IPS-NIHi11 (cell line): ENCODE measurements at places on chromosomes 5 and 9.

DNA sequence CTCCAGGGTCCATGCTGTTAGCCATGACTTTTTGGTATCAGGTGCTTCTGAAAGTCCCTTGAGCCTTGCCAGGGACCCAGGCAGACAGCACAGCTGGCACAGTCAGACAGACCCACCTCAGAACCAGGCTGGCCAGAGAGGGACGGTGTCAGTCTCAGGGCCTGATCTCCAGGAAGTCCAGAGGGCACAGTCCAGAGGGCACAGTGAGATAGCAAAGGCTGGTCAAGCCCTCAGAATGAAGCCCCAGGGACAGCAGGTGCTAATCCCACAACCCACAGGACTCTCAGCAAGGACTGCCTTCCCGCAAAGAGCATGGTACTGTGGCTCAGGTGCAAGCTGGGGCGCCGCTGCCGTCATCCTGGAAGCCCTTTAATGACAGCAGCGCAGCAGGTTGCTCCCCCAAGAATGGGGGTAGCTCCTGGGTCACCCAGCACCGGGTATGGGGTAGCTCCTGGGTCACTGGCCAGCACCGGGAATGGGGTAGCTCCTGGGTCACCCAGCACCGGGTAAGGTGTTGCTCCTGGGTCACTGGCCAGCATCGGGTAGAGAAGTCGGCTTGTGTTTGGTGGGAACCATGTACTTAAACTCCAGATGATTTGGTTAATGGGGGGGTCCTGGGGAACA lies 105.6 kb upstream of the PHYKPL start:
- no peak for DNase-seq

DNA sequence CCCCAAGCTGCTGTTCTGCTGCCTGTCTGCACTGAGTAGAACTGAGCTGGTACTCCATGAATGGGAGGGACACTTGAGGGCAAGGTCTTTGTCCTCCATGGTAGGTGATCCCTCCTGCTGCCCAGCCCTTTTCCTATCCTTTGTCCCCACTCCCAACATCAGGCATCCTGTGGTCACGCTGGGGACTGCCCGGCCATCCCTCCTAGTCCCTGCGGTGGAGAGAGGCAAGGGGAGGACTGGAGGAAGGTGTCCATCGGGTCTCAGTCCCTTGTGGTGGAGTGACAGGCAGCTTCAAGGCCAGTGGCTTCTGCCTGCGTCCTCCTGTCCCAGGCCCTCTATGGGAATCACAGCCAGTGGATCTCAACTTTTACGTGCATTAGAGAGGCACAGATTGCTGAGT lies 25.9 kb downstream of the ROR2 start:
- no peak for DNase-seq

GRCh38 chr5:156182174-156182967 lies 144.6 kb upstream of the SGCD start:
- no peak for DNase-seq

- DNase-seq: no peak
Measured at GRCh38 chr5:80975065-80975464, 14.9 kb downstream of the RASGRF2 start.

GRCh38 chr5:34410411-34411139 lies 245.6 kb upstream of the RAI14 start:
- DNase-seq: peak; percentile 63

GRCh38 chr5:132381614-132382013 lies 12.1 kb downstream of the SLC22A5 start:
- no peak for DNase-seq

DNA sequence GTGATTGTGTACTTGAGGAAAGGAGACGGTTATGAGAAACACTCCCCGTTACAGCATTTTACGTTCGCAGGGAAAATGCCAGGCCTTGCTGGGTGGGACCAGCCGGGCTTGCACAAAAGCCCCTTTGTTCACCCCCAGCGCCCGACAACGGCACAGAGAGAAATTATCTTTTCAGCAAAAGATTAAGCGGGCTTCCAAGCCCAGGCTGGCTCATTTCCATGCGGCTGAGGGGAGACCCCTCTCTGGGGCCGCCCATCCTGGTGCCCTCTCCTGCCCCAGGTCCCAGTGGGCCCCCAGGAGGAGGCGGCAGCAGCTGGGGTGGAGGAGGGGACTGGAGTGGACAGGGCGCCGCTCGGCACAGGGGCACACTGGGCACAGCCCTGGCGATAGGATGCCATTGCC lies 50.8 kb upstream of the NOTCH1 start:
- DNase-seq: no peak

DNA sequence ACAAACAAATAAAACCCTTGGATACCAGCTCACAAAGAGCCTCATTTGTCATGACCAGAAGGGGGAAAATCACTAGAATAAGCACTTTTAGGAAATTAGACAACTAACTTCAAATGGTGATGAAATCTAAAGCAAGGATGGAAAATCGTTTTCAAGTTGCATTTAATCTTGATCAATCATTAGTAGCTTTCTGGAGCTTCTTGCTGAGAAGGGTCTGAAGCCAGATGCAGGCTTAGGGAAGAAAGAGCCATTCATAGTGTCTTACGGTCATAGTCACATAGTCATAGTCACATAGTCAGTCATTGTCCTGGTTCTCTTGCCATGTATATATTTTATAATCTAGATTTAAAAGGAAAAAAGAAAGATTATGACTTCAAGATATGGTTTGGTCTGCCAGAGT lies 610.5 kb downstream of the ACTL7B start:
- DNase-seq: no peak

DNA sequence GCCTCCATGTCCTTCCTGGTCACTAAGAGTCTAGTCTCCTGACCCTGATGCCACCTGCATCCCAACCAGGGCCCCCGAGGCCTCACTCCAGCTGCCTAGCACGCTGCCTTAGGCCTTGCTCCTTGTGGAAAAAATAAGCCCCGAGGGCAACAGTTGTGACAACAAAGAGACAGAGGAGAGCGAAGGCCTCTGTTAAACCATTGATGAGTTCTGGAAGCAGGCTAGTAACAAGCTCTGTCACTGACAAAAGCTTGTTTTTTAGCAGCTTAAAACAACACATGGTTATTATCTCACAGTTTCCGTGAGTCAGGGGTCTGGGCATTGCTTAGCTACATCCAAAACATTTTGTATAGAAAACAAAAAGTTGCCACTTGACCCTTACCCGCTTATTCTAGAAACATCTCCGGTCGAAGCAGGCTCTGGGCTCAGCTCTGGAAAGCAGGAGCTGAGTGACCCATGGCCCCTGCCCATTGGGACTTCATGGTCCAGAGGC lies 48.2 kb upstream of the TBC1D2 start:
- no peak for DNase-seq

DNA sequence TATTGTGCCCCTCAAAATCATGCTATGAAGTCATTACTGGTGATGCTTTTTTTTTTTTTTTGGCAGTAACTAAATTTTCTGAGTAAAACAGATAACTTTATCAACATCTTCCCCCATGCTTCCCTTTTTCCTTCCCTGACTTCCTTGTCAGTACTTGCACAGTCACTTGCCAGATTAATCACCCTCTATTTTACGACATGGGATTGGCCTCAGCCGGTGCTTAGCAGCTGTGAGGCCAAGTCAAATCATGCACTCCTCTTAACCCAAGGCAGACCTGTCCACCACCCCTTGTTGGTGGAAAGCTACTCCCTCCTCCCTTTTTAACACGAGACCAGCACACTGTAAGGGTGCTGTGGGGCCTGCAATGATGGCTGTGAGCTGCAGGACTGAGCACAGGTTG lies 118.0 kb upstream of the OTULINL start:
- no peak for DNase-seq

- peak; percentile 24 for DNase-seq
Measured at GRCh38 chr5:96997265-96997859, 61.5 kb downstream of the LNPEP start.

GRCh38 chr5:77232574-77233358 lies 22.3 kb downstream of the PDE8B start:
- no peak for DNase-seq

GRCh38 chr9:95937131-95937530 lies 61.6 kb downstream of the ERCC6L2 start:
- DNase-seq: no peak

DNA sequence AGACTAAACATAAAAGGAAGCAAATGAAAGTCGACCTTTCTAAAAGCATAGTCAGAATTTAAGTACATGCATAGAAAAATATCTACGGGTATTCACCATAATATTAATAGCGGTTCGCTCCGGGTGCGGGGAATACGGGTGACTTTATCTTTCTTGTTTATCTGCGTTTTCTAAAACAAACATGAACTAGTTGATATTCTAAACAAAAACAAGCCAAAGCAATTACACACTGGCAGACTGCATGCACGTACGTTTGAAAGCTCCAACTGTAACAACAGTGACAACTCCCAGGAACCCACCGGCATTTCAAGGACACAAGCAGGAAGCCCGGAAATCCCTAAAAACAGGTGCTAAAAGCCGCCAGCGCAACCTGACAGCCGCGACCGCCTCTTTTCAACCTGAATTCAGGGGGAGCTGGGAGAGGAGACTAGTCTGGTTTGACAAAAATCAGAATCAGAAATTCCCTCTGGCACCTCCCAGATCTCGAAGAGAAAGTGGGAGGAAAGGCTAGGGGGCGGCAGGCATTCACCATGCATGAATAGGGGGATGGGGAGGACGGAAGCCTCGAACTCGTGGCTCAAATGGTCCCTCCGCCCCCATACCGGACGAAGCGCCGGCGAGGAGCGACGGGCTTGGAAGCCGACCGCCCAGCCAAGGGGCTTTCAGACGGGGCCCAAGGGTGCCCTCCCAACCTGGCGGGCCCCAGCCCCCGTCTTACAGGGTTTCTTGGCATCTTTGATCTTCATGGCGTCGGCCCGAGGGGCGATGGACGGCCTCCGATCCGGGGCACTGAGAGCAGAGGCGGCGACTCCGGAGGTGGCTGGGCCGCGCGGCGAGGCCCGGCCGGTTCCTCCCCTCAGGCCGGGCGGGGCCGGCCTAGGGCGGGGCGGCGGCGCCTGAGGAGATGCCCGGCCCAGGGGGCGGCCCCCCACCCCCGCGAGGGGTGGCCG lies at the start of gene PANK3:
TSS of gene PANK3 (minus strand) at position 831 of the 950 bp plus-strand sequence. CDS start at position 746, 85 bp downstream.
- peak; percentile 86 for DNase-seq

- no peak for DNase-seq
Measured at GRCh38 chr5:95417971-95418370, 26.8 kb downstream of the FAM81B start.

GRCh38 chr9:80320916-80321315 lies 749.2 kb downstream of the TLE4 start:
- no peak for DNase-seq

DNA sequence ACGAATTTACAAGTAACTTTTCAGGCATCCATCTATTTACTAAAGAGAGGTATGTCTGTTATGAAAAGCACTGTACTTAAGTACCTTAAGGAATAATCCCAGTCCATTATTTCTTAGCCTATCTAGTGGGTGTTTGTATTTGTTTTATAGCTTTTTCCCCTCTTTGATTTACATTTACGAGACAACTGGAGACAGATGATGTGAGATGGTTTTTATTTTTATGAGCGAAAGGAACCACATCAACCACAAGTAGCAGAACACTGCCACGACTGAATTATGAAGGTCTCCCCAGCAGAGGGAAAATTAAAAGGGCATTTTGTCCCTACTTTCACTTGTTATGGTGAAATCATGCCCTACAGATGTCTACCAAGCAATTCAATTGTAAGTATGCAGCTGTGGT lies 357.8 kb downstream of the NFIB start:
- no peak for DNase-seq

DNA sequence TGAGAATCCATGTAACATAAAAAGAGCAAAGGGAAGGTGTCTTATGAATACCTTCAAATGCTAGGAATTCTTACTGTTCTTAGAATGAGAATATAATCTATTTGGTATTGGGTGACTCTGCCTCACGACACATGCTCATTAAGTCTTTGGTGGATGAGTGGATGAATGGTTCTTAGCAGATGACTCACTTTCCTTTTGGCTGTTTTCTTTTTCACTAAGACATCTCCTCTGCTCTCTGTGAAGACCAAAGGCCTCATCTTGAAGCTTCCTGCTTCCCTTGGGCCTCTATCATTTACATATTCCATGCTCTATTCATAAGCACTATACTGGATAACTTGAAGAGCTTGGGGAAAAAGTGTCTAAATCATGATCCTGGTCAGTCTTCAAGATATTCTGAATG lies 468.1 kb downstream of the SPATA31D1 start:
- no peak for DNase-seq
